ENCODE measurements at places on chromosomes 2 and 18.
A peak's percentile ranks its signal among the peaks of the same experiment; 100 is the strongest.

DNA sequence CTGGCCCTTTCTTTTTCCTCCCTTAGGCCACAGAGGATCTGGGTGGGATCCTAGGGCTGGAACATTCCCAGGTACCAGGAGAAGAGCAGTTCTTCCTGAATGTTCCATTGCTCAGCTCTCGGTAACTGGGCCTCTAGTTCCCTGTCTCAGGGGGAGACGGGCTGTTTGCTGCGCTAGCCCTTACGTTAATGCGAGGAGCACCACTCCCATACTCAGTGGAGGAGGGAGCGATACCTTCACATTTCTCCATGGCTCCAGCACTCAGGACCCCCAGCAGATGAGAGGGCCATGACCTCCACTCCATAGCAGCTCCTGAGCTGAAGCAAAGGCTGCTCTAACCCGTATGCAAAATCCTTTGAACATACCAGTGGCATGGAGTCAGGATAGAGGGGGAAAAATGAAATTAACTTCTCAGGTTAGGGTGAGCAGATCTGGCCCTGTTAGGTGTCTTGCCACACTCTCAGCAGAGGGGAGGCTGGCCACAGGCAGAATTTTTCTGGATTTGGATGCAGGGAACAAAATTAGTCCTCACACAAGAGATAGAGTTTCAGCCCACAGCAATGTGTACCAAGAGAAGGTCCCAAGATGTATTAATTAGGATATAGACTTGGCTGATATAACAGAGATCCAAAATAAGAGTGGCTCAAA is 206.7 kb downstream of the ZFP36L2 start:
- peaks cover 21% of the 10 kb centered on the region for H3K4me1 ChIP-seq
- no peaks in the 10 kb centered on the region for H3K27me3 ChIP-seq
- H3K36me3 ChIP-seq: no peaks in the 10 kb centered on the region
- DNase-seq: no peak
- no peak overlapping the region for H3K4me3 ChIP-seq
- H3K27ac ChIP-seq: peak overlapping the region; percentile 74

- no peak overlapping the region for H3K27ac ChIP-seq
- peaks cover 97% of the 10 kb centered on the region for H3K36me3 ChIP-seq
- peak; percentile 48 for DNase-seq
- no peak overlapping the region for H3K4me3 ChIP-seq
Observed at GRCh38 chr2:73952499-73953446, 26.1 kb downstream of the DGUOK start.

- peaks cover 3% of the 10 kb centered on the region for H3K36me3 ChIP-seq
- no peak overlapping the region for H3K4me3 ChIP-seq
- peak; percentile 87 for DNase-seq
- H3K4me1 ChIP-seq: peaks cover 24% of the 10 kb centered on the region
Observed at GRCh38 chr2:27074738-27075565, 3.5 kb upstream of the EMILIN1 start.

DNA sequence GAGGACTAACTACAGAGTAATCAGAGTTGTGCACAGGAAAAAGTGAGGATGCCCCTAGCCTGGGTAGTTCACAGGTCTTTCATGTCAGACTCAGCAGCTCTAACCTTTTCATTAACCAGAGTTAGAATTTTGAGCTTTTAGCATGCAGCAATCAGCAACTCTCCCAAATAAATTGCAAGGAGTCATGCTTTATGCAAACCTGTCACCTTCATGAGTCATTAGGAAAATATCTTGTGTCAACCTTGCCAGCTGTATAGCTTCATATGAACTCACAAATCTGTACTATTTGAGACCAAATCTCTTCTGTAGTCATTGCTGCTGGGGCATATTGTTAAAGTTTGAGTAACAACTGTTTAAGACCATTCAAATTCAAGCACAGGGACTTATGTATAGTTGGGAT is 382.3 kb upstream of the NT5C1B start:
- no peaks in the 10 kb centered on the region for H3K36me3 ChIP-seq
- H3K27me3 ChIP-seq: no peaks in the 10 kb centered on the region
- H3K27ac ChIP-seq: no peak overlapping the region

- DNase-seq: no peak
- H3K4me1 ChIP-seq: no peaks in the 10 kb centered on the region
- no peak overlapping the region for H3K4me3 ChIP-seq
- no peaks in the 10 kb centered on the region for H3K27me3 ChIP-seq
- H3K36me3 ChIP-seq: no peaks in the 10 kb centered on the region
Observed at GRCh38 chr2:197939787-197940186, 135.4 kb downstream of the PLCL1 start.

GRCh38 chr2:39497082-39497801 is 60.2 kb upstream of the MAP4K3 start:
- no peaks in the 10 kb centered on the region for H3K27me3 ChIP-seq
- no peak overlapping the region for H3K4me3 ChIP-seq
- peak; percentile 51 for DNase-seq
- peak overlapping the region; percentile 51 for H3K27ac ChIP-seq

DNA sequence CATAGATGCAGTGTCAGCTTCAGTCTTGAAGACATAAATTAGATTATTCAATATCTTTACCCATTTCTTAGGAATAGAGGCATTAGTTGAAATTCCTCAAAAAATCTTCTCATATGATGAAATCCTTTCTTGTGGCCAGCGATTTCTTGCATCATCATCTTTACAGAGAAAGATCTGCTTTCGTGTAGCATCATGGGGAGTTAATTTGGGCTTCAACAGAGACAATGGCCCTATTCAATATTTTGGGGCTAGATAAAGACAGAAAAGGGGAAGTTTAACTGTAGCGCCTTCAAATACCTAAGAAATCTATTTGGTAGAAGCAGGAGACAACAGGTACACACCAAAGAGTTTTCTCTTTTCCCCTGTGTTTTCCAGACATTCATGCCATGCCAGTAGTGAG is 73.8 kb downstream of the TGFA start:
- H3K4me1 ChIP-seq: no peaks in the 10 kb centered on the region
- no peaks in the 10 kb centered on the region for H3K27me3 ChIP-seq
- no peak overlapping the region for H3K27ac ChIP-seq
- H3K4me3 ChIP-seq: no peak overlapping the region
- no peak for DNase-seq

DNA sequence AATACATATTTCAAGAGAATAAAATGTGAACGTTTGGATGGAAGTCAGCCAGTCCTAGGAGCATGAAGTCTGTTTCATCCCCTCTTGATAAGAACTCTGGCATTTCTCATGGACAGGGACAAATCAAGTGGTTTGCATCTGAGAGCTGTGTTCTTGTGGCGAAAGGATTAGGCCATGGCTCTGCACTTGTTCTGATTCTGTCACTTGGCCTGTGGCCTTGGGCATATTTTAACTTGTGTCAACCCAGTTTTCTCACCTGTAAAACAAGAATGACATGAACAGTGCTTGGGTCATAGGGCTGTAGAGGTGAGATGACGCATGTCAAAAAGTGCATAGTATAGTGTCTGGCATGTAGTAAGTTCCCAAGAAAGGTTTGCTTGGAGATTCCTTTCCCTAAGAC is 125.8 kb downstream of the MGAT5 start:
- peak overlapping the region; percentile 53 for H3K27ac ChIP-seq
- H3K27me3 ChIP-seq: no peaks in the 10 kb centered on the region
- no peaks in the 10 kb centered on the region for H3K36me3 ChIP-seq
- no peaks in the 10 kb centered on the region for H3K4me1 ChIP-seq
- DNase-seq: no peak
- no peak overlapping the region for H3K4me3 ChIP-seq

DNA sequence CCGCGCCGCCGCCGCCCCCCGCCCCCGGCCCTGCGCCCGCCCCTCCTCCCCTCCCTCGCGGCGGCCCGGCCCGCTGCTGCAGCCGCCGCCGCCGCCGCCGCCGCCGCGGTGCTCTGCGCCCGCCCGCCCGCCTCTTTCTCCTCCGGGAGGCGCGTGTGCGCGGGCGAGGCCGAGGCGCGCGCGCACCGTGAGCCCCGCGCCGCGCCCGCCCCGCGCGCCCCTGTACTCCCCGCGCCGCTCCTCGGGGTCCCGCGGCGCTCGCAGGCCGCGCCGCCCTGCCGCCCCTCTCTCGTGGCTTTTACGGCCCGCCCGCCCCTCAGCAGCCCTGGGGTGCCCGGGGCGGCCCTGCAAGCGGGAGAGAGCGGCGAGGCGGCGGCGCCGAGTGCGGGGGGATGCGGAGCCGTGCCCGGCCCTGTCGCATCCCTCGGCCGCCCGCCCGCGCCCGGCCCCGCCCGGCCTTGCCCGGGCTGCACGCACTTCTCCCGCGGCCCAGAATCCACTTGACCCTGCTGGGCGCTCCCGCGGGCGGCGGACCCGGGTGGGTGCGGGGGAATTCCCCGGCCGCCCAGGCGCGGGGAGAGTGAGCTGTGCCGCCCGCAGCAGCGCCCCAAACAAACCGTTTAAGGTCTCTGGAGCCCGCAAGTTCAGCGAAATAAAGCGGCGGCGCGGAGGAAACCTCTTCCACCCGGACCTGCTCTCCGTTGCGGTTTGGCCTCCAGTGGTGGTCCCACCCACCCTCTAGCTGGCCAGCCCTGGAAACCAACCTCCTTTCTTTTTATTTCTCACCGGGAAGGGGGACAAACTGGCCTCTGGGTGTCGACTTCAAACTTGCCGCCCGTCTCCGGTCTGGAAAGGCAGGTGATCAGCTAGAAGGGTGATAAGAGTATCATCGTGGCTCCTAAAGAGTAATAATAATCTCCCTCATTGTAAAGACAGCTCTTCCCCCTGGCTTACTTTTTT is 37.4 kb downstream of the AFF3 start:
- H3K27me3 ChIP-seq: peaks cover 12% of the 10 kb centered on the region
- H3K27ac ChIP-seq: no peak overlapping the region
- peak overlapping the region; percentile 64 for H3K4me3 ChIP-seq
- DNase-seq: no peak
- H3K4me1 ChIP-seq: peaks cover 8% of the 10 kb centered on the region

GRCh38 chr18:56479841-56480240 is 158.6 kb downstream of the TXNL1 start:
- H3K4me1 ChIP-seq: no peaks in the 10 kb centered on the region
- H3K27ac ChIP-seq: no peak overlapping the region
- no peaks in the 10 kb centered on the region for H3K36me3 ChIP-seq
- no peak for DNase-seq

GRCh38 chr2:46978723-46979122 is 63.1 kb upstream of the MCFD2 start:
- no peaks in the 10 kb centered on the region for H3K27me3 ChIP-seq
- DNase-seq: no peak
- H3K4me3 ChIP-seq: no peak overlapping the region
- H3K4me1 ChIP-seq: no peaks in the 10 kb centered on the region
- no peak overlapping the region for H3K27ac ChIP-seq

DNA sequence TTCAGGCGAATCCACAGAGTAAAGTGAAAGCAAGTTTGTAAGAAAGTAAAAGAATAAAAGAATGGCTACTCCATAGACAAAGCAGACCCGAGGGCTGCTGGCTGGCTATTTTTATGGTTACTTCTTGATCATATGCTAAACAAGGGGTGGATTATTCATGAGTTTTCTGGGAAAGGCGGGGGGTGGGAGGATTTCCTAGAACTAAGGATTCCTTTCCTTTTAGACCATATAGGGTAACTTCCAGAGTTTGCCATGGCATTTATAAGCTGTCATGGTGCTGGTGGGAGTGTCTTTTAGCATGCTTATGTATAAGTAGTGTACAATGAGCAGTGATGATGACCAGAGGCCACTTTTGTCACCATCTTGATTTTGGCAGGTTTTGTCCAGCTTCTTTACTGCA is 59.8 kb downstream of the SLC4A3 start:
- H3K27me3 ChIP-seq: no peaks in the 10 kb centered on the region
- no peak overlapping the region for H3K4me3 ChIP-seq
- H3K27ac ChIP-seq: no peak overlapping the region
- peaks cover 13% of the 10 kb centered on the region for H3K4me1 ChIP-seq

- H3K4me3 ChIP-seq: no peak overlapping the region
- no peak for DNase-seq
- H3K36me3 ChIP-seq: peaks cover 93% of the 10 kb centered on the region
Observed at GRCh38 chr2:223897669-223898330, 47.3 kb downstream of the WDFY1 start.

DNA sequence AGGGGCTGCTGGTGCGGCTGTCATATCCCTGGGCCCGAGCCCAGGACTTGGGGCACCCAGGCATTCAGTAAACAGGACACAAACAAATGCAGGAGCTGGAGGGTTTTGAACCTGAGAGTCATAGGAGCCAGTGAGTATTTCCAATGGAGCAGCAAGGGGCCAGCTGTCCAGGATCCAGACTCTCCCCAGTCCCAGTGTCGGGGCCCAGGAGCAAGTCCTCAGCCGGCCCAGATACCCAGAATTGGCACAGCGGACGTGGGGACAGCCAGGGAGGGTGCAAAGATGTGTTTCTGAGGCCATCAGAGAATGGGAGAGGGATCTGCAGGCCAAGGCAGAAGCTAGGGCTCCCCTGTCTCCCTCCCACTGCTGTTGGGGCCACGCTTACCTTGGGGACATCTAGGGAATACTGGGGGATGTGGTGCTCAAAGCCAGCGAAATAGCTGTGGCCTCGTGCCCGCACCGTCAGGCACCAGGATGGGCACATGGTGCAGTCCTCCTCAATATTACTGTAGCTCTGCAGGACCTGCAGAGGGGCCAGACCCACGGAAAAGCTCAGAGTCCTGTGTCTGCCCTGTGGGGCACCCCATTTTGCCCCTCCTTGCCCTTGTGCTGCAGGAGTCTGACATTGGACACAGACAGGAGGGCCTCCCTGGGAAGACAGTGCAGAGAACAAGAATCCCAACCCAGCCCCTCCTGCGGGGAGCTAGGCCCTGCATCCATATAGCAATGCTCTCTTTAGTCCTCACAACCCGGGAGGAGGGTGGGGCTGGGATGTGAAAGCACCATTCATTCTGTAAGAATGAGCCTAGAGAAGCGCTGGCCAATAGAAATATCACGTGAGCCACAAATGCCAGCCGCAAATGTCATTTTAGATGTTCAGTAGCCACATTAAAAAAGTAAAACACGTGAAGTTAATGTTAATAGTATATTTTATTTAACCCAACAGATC is 15.4 kb downstream of the CFAP65 start:
- H3K4me1 ChIP-seq: no peaks in the 10 kb centered on the region
- no peaks in the 10 kb centered on the region for H3K36me3 ChIP-seq
- no peak overlapping the region for H3K27ac ChIP-seq
- H3K4me3 ChIP-seq: no peak overlapping the region
- peaks cover 23% of the 10 kb centered on the region for H3K27me3 ChIP-seq

- H3K27ac ChIP-seq: no peak overlapping the region
- no peaks in the 10 kb centered on the region for H3K27me3 ChIP-seq
- no peak for DNase-seq
- no peaks in the 10 kb centered on the region for H3K4me1 ChIP-seq
Observed at GRCh38 chr2:213042262-213042661, 109.2 kb downstream of the IKZF2 start.

GRCh38 chr2:238247841-238248453 is 8.1 kb upstream of the HES6 start:
- no peak for DNase-seq
- no peaks in the 10 kb centered on the region for H3K27me3 ChIP-seq
- no peak overlapping the region for H3K27ac ChIP-seq
- no peak overlapping the region for H3K4me3 ChIP-seq

- no peak overlapping the region for H3K27ac ChIP-seq
- H3K36me3 ChIP-seq: no peaks in the 10 kb centered on the region
- no peak overlapping the region for H3K4me3 ChIP-seq
- H3K4me1 ChIP-seq: peaks cover 3% of the 10 kb centered on the region
- no peaks in the 10 kb centered on the region for H3K27me3 ChIP-seq
- no peak for DNase-seq
Observed at GRCh38 chr2:57890464-57890863, 156.1 kb upstream of the VRK2 start.

- peaks cover 4% of the 10 kb centered on the region for H3K27me3 ChIP-seq
- no peaks in the 10 kb centered on the region for H3K4me1 ChIP-seq
- no peak for DNase-seq
Observed at GRCh38 chr2:6417050-6417449, 448.7 kb downstream of the CMPK2 start.

- no peak overlapping the region for H3K27ac ChIP-seq
- peaks cover 61% of the 10 kb centered on the region for H3K4me1 ChIP-seq
- no peak for DNase-seq
- H3K27me3 ChIP-seq: no peaks in the 10 kb centered on the region
Observed at GRCh38 chr2:9273486-9274130, 67.0 kb downstream of the ASAP2 start.

Data from heart left ventricle (tissue), 16 donors.